Activated CD4-positive, alpha-beta T cell treated with anti-CD3 and anti-CD28 coated beads for 24 hours (primary cell): ENCODE measurements at places on chromosomes 1 and 21.

GRCh38 chr1:22323846-22324504 is 127.7 kb upstream of the ZBTB40 start:
- DNase-seq, result no peak

GRCh38 chr1:212928323-212929291 is 21.7 kb upstream of the VASH2 start:
- DNase-seq, result no peak

GRCh38 chr1:27193194-27193593 is 38.3 kb upstream of the SLC9A1 start:
- DNase-seq, result no peak

DNA sequence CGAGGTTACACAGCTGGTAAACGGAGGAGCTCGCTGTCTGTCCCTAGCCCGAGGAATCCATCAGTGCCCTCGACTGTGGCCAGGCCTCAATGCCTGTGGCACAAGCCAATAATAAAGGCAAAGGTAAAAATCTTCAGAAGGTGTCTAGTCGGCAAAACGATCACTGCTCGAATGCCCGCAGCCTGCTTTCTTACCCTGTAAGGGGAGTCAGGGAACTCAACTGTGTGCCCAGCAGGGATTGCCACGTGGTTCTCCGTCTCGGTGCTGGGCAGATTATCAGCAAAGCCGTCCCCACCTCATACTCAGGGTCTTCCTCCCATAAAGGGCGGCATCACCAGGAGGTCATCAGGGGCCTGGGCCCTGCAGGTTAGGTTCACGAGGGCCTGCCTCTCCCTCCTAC is 103.4 kb downstream of the PAX7 start:
- DNase-seq, result no peak

DNA sequence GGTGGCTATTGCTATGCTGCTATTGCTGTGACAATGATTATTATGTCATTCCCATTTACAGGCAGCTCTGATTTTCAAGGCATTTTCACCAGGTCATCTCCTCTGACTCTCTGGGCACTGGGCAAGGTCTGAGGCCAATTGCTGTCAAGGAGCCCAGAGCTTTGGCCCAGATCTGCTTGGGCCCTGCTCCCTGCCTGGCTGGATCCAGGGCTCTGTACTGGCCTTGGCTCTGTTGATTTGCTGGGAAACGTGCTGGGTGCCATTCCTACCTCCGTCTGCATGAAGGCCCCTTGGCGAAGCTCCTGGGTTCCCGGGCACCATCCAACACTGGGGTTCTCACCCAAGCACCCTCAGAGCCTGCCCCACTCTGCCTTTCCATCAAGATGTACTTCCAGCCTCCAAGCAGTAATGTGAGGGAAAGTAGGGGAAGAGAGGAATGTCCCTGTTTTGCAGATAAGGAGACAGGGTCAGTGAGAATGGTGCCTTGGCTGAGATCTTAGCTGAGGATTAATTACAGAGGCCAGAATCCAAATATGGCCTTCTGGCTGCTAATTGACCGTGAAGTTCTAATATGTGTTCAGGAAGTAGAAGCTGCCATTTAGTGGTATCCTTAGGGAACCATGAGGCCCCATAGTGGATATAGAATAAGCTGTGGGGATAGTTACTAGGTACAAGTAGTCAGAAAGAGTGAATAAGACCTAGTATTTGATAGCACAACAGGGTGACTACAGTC is 63.9 kb downstream of the HTR6 start:
- no peak for DNase-seq

DNA sequence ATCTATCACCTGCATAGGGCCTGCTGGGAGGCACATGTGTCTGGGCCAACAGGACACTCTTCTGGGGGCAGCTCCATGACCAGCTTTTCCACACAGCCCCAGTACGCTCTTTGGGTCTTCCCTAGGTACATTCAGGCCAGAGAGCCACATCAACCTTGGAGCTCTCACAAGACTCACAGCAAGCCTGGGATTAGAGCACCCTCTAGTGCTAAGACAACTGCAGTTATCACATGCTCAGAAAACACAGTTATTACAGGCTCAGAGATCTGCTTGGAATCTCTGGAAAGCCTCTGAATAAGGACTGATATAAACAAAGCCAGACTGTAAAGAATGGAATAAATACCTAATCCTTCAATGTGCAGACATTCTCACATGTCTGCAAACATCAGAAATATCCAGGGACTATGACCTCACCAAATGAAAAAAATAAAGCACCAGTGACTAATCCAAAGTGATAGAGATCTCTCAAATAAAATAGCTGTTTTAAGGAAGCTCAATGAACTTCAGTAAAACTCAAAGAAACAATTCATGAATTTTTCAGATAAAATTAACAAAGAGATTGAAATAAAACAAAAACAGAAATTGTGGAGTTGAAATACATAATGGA is 563.9 kb upstream of the NR5A2 start:
- DNase-seq, result no peak

DNA sequence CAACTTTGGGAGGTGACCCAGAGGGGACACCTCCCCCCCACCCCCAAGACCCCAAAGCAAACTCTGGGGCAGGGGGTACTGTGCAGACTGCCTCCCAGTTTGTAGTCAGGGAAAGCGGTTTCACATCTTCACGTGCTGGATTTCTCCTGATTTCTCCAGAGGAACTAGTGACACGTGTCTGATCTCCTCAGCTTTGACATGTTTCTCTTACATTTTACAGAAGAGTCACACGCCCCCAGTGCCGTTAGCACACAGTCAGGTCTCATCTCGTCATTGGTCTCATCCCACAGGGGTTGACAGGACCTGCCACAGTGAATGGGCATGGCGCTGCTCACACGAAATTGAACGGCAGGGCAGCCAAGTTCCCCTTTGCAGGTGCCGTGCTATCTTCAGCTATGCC is 11.8 kb downstream of the PDPN start:
- no peak for DNase-seq

DNA sequence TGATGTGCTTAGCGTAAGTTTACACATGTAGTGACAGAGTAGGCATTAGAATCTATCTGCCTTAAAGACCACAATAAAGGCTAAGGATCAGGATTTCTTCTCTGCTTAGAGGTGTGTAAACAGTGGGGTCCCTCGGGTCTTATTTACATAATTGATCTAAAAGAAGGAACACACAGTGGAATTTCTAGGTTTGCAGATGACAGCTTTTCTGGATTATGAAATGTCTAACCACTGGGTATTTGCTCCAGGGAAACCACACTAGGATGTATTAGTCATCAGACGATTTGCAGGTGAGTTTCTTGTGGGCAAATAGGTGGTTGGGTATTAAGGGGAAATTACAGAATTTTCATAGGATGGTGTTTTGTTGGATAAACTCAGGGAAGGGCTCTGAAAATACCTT is 5.8 kb downstream of the LRRC8D start:
- no peak for DNase-seq

- no peak for DNase-seq
Observed at GRCh38 chr1:83802460-83803152, 196.3 kb downstream of the TTLL7 start.

DNA sequence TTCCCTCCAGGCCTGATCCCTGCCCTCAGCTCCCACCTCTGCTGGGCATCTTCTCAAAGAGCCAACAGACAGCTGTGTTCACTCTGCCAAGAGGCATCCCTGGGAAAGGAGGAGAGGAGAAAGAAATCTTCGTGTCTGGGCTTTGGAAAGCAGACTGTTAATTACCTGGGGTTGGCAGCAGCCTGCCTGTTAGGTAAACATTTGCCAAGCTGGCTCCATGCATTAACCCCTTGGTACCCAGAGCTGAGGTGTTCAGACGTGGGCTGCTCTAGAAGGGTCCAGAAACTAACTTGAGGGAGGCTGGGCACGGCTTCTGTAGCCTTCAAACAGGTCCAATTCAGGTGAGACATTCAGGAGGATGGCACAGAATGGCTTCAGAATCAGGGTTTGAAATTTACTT is 8.7 kb upstream of the EXTL1 start:
- DNase-seq, result no peak

DNA sequence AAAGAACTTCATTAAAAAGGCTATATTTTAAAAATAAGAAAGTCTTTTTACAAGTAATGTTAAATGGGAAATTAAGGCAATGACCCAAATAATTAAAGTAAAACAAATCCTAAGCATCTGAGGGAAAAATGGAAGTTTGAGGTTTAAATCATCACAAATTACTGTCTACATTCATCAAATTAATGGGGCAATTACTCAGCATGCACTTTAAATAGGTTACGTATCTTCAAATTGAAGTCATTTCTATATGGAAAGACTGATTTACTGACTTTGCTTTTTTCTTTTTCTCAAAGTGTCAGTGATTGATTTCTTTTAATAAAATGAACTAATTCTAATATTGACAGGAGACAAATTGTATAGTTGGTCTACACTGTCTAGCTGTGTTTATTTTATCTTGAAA is 1452.3 kb downstream of the NCAM2 start:
- DNase-seq, result no peak
